ENCODE measurements at places on chromosomes 4 and X. TPM values are rescaled to one million over a fixed set of nuclear protein-coding genes. Genes with fewer than 3 reads are reported as not detected.

The MXRA5 gene
- 130 TPM for total RNA-seq

The CABS1 gene
- total RNA-seq = not detected

GRCh38 chrX:147626605-147627004 is 285.1 kb upstream of the FMR1 start:
- no peak for DNase-seq

The IBSP gene
- total RNA-seq = not detected

DNA sequence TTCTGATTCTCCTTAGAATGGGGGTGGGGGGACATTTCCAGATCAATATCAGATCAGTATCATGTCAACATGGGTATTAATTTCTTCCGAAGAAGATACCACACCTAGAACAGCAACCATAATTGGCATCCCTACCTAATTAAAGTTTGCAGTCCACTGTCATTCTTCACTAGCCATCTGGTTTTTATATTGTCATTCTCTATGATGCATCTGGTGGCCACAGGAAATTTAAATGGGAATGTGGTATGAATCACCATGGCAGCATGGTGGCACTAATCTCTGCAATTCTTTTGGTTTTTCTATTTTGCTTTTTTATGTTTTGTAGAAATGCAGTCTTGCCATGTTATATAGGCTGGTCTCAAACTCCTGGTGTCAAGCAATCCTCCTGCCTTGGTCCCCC is 16.6 kb upstream of the UBE2D3 start:
- no peak for DNase-seq

DNA sequence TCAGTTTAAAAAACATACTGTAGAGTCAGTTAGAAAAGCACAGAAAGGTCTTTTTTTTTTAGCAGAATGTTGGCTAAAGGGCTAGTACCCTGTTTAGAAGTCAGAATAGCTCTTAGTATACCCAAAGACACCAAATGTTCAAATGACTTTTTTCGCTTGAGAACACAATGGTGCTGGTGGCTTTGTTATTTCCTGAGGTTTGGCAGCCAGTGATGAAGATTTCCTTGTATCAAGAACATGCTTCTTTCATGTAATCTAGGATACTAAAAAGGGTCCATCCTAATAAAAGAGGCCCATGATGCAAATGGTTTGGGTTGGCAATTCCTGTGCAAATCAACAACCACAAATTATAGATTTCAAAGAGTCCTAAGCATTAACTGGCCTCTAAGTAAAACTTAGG is 21.1 kb upstream of the CD40LG start:
- DNase-seq = no peak

- peak; percentile 62 for DNase-seq
Measured at GRCh38 chr4:121462660-121463261, 81.9 kb upstream of the QRFPR start.

- DNase-seq = peak; percentile 43
Measured at GRCh38 chrX:152637649-152638442, at the start of gene GABRQ. TSS of gene GABRQ (plus strand) at chrX:152637895. CDS start at chrX:152638203, 308 bp downstream.
